ENCODE measurements at places on chromosomes 2 and 18.

- DNase-seq: no peak
Observed at GRCh38 chr18:5275872-5276271, 19.7 kb downstream of the ZBTB14 start.

DNA sequence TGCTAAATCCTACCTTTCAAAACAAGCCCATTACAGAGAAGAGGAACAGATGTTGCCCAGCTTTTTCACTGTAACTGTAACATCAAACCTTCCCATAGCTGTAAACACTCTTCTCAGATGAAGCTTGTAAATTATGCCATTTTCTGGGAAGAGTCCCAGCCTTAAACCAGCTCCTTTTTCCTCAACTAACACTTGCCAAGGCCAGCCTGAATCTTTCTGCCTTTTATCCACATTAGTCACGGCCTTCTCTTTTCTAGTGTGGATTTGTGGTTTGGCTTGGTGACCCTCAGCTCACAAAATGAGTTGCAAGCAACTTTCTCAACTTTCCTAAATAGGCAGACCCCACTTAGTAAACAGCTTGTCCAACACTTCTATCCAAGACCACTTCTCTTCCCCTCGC is 90.2 kb downstream of the CABLES1 start:
- no peak for DNase-seq

DNA sequence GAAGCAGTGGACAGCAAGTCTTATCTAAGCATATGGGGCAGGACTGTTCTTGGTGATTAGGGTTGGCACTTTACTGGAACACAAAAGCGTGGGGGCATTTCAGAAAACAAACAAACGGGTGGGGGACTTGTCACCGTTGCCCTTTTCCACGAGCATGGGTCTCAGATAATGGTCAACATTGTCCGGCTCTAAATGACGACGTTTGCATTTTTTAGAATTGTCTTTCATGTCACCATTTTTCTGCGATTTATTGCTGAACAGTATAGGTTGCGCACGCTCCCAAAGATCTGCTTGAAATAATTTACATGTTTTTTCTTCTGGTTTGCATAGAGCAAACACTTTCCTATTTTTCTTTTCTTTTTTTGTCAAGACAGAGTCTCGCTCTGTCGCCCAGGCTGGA is 46.6 kb upstream of the TBC1D8 start:
- no peak for DNase-seq

- no peak for DNase-seq
Observed at GRCh38 chr18:1019191-1019590, 114.5 kb downstream of the ADCYAP1 start.

- no peak for DNase-seq
Observed at GRCh38 chr18:23330423-23330822, 122.7 kb upstream of the RIOK3 start.

Data from GM20000 (cell line).